ENCODE measurements at places on chromosomes 11 and 22.

DNA sequence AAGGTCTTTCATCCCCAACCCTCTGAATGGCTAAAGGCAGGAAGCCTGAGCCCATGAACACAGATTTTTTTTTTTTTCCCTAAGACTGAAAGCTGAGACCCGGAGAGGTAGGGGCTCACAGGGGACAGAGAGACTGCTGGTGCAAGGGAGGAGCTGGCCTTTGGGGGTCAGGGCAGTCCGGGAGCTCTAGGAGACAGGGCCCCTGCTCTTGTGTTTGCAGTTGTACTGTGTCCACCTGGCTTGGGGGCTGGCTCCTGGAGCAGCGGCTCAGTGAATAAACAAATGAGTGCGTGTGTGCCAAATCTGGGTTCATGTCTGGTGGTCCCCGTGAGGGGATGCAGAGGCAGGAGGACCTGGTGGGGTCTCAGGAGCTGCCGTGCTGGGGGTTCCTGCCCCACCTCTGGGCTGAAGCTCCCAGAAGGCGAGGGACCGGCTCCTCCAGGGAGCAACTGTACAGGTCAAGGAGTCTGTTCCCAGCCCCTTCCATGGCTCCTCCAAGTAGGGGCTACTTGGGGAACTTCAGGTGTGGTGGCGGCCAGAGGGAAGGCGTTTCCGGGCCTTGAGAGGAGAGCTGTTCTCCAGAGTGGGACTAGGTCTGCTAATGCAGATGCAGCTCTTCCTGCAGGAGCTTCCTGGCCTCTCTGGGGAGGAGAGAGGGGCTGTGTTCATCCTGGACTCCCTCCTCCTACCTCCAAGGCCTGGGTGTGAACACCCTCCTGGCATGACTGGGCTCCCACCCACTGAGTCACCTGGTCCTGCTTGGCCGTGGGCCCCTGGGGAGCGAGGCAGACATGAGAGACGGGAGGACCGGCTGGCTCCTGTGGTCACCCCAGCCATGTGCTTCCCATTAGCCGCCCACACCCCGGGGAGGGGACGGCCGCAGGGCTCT, 57.6 kb downstream of the FBXO7 start:
- no peak for DNase-seq

- no peak for DNase-seq
These were observed 501.9 kb downstream of the BRD1 start for GRCh38 chr22:49325531-49326395.

DNA sequence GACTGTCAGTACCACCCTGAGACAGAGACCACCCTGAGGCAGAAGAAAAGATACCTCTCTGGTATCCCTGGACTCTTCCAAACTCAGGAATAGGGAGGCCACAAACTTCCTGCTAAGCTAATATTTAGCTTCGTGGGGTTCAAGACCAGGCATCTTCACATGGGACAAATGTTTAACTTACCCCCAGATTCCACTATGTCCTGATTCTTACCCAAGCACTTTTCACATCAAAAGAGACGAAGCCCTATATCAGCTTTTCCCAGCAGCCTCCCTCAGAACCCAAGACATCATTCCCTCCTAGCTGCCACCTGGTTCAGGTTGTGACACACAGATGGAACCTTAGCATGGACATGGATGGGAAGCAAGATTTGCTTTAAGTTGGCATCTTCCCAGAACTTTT, 32.1 kb downstream of the SMC1B start:
- no peak for DNase-seq

- no peak for DNase-seq
These were observed 21.1 kb downstream of the SHISA8 start for GRCh38 chr22:41893591-41894375.

GRCh38 chr11:108685419-108686130, 20.7 kb downstream of the DDX10 start:
- DNase-seq: no peak

All from cortex of kidney (tissue), 1 donor.